ENCODE measurements at places on chromosomes 6 and 20.
A peak's percentile ranks its signal among the peaks of the same experiment; 100 is the strongest.

DNA sequence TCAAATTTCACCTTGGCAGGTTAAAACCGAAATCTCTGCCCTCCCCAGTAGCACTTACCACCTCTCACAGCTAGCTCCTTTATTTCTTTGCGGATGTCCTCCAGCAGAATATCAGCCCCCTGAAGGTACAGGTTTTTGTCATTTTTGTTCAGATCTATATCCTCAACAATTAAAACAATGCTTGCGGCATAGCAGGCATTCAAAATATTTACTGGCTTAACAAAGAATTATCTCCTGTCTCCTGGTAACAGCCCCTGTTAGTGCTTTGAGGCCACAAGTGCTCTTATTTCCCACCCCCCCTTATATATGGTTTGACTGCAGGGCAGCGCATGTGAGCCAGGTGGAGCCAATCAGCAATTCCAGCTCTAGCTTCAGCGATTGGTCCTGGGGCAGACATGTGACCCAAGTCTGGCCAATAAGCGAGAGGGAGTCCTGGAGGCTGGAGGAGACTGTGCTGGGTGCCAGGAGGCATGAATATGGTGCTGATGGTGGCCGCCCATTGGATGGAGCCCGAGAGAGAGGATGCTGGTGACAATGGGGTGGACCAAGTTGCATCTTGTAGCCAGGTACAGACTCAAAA lies 21.0 kb downstream of the SULF2 start:
- no peak for DNase-seq

DNA sequence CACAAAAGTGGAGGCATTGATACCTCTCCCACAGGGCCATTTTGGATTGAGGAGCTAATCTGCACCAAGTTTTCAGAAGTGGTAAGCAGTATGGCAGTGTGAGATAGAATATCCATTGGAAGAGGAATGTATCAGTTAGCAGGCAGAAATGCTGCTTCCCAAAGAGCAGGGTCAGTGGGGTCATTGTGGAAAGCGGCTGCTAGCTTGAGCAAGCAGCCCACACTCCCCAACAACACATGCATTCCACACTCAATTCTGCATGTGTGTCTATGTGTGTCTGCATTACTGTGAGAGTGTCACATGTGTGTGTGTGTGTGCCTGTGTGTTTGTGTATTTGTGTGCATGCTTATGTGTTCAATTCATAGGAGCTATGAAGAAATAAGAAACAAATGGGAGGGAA lies 190.9 kb upstream of the FOXA2 start:
- DNase-seq = no peak

DNA sequence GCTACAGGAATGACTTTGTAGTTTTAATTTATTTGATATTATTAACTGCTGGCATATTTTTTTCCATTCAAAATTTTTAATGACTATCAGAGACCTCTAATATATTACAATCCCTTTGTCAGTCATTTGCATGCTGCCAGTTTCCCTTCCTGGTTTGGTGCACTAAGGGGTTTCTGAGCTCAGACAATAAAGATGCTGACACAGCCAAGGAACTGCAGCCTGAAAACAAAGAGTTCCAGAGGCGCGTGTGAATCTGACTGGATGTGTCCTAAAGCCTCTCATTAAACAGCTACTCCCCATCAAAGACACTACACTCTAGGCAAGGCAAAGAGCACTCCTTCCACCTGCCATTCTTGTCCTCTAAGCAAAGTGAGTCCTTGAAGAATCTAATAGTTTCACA lies 116.8 kb upstream of the DST start:
- DNase-seq = no peak

- no peak for DNase-seq
Measured at GRCh38 chr6:558959-559358, 97.9 kb downstream of the HUS1B start.

DNA sequence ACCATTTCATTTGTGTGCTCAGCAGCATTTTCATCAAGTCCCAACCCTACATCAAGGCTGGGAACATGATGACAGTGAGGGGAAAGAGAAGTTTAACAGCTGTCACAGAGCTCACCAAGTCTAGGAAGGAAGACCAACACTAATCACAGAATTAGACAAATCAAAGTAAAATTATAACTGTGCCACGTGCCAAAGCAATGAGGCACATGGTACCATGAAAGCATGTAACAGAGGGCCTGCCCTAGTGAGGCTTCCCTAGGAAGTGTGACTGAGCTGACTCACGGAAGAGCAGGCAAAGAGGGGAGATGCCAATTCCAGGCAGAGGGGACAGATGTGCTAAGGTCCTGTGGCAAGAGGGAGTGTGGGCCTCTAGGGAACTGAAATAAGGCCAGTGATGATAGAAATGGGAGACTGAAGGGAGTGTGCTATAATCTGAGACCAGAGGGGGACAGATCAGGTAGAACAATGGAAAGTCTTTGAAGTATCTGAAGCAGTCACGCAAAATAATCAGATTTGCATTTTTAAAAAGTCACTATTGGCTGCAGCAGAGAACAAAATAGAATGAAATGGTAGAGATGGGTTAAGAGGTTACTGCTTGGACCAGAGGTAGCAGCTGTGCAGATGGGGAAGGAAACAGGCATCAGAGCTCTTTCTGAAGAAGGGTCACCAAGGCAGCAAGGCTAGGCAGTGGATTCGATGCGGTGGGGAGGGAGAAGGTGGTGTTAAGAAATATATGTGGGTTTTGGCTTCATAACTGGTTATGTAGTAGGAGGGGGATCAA lies 86.8 kb downstream of the GPR6 start:
- DNase-seq = no peak

- no peak for DNase-seq
Measured at GRCh38 chr6:130912434-130912833, 85.2 kb downstream of the SMLR1 start.

GRCh38 chr20:15627501-15627903 lies 945.7 kb downstream of the KIF16B start:
- no peak for DNase-seq

DNA sequence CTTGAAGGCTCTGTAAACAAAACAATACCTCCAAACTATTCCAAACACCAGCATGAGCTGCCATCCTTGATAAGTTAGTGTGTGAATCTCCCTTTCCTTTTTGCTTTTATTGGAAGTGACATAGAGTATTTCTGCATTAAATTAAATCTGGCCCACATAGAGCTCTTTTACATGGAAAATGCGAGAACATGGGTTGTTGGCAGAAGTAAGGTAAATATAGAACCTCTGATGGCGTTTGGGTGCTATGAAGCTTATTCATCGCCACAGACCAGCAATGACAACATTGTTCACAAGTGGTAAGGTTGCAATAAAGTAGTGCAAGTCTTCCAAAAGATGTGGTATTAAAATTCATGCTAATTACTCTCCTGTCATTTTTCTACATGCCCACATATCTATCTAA lies 445.8 kb upstream of the JAG1 start:
- DNase-seq = no peak

GRCh38 chr6:161137839-161138542 lies 135.9 kb downstream of the AGPAT4 start:
- DNase-seq = no peak

- DNase-seq = no peak
Measured at GRCh38 chr6:105363100-105363754, 39.7 kb downstream of the PREP start.

GRCh38 chr6:116536216-116536621 lies 9.3 kb downstream of the TRAPPC3L start:
- DNase-seq = peak; percentile 47

DNA sequence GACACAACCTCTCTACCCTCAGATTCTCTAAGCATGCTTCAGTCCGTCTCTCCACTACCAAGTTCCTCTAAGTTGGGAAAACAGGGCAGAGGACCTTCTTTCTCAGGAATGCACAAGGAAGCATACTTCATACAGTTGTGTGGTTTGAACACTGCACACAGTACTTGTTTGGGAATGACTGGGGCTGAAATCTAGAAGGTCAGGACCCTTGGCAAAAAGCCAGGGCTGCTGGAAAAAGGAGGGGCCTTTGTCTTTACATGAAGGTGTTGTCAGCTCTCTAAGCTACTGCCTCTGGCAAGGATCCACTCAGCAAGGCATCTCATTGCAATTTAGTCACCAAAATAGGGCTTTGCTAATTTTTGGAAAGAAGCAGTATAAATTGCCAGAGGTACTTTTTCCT lies 20.7 kb upstream of the HEY2 start:
- no peak for DNase-seq

DNA sequence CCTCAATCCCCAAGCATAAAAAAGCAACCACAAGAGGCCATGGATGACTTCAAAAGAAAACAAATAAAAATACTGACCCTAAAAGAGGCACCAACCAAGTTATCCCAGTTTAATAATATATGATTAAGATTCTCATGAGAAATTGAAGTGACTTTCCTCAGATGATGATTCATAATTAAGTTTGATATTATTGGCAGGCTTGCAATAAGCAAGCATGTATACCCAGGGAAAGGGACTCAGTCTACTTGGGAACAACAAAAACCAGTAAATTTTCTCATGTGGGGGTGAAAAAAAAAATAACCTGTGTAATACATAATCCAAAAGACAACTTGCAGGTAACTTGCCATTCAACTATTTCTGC lies 19.6 kb downstream of the JAG1 start:
- DNase-seq = no peak

GRCh38 chr20:32831982-32832381 lies 12.2 kb downstream of the MAPRE1 start:
- no peak for DNase-seq

GRCh38 chr6:161407115-161407514 lies 133.3 kb upstream of the AGPAT4 start:
- no peak for DNase-seq

GRCh38 chr6:105207524-105208269 lies 27.9 kb upstream of the POPDC3 start:
- no peak for DNase-seq

- DNase-seq = no peak
Measured at GRCh38 chr6:98777762-98778161, 56.6 kb upstream of the POU3F2 start.

DNA sequence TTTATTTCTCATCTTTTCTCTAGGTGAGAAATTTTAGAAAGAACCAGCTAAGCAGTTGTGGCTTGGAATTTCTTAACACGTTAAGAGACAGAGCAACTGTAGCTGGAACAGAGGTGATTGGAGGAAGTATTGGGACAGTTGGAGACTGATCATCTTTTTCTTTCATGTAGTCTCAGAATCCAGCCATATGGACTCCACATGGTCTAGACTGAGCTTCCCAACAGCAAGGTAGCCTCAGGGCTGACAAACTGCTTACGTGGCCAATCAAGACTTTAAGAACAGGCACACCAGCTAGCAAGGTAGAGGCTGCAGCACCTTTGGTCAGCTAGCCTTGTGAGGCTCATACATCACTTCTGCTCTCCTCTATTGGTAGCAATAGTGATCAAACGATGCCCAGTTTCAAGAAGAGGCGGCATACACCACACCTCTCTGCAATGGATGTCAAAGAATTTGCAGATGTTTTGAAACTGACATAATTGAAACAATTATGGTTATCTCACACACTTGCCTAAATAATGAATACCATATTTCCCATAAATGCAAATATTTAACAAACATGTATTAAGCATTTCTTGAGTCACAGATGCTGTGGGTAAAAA lies 590.5 kb upstream of the SLC35B3 start:
- no peak for DNase-seq

- DNase-seq = no peak
Measured at GRCh38 chr6:13648850-13649249, 33.7 kb downstream of the NOL7 start.

- no peak for DNase-seq
Measured at GRCh38 chr6:42315259-42315990, 97.8 kb upstream of the MRPS10 start.

- no peak for DNase-seq
Measured at GRCh38 chr6:109979033-109979921, 1.2 kb downstream of the GPR6 start.

DNA sequence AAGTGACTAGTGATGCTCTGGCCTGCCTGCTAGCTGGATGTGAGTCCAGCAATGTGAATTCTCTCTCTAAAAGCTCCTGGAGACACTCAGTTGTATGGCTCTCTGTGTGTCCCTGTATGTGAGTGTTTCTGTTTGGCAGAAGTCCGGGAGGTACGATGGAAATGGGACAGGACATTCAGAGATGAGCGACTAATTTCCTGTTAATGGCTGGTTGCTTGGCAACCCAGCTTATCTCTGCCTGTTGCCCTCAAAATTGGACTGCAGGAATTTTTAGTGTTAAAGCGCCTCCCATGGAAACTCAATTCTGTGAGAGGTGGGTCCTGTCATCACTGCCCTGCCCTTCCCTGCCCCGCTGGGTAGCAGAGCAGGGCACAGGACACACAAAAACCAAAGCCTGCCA lies 136.8 kb upstream of the LRFN2 start:
- DNase-seq = no peak

DNA sequence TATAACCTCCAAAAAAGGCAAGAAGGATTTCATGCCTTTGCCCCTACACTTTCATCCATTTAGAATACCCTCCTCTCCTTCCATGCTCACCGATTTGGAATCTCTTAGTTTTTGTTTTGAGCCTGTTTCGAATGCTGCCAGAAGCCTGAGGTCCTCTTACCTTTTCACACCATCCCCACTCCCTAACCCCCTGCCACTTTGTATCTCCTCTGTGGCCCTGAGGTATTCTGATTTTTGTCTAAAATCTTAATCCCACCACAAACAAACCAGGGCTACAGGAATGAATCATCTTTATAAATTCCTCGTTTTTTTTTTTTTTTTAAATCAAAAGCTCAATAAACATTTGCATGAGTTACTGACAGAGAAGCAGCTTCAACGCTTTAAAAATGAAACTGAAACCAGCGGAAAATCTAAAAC lies 1.6 kb upstream of the RPS12 start:
- DNase-seq = no peak

DNA sequence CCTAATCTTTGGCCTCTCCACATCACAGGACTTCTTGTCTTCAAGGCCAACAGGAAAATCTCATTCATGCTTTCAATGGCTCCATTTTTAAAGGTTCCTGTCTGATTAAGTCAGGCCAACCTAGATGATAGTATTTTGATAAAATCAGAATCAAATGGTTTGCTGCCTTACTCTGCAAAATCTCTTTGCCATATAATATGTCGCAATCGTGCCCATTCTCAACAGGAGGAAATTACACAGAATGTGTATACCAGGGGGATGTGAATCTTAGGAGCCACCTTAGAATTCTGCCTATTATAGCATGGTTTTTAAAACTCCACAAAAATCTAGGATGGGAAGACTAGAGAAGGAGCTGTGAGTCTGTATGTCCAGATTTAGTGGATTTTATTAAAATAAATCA lies 612.9 kb upstream of the MAN1A1 start:
- DNase-seq = no peak

- no peak for DNase-seq
Measured at GRCh38 chr6:13289789-13290318, 38.5 kb downstream of the TBC1D7 start.

GRCh38 chr20:37575884-37576283 lies 48.2 kb upstream of the BLCAP start:
- peak; percentile 7 for DNase-seq

- DNase-seq = no peak
Measured at GRCh38 chr6:137755284-137755683, 111.8 kb upstream of the TNFAIP3 start.

DNA sequence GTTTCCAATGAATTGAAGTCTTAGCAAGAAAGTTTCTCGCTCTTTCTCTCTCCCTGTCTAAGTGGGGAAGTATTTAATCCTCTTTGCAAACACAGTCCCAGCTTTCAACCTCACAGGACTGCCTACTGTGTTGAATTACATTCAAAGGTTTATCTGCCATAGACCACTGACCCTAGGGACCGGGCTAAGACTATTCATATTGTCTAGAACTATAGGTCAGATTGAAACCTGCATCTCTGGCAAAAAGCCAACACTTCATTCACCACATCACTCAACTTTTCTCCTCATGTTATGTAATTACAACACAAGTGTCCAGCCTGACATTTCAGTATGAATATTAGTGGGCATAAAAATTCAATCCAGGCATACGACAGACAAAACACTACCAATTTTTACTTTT lies 314.7 kb upstream of the RSPO3 start:
- no peak for DNase-seq
